Activated T-cell treated with anti-CD3 and anti-CD28 coated beads, Interleukin-2, amount 50 U/mL, for 48 hours (primary cell): ENCODE measurements at places on chromosomes 16 and 17.
A peak's percentile ranks its signal among the peaks of the same experiment; 100 is the strongest.

DNA sequence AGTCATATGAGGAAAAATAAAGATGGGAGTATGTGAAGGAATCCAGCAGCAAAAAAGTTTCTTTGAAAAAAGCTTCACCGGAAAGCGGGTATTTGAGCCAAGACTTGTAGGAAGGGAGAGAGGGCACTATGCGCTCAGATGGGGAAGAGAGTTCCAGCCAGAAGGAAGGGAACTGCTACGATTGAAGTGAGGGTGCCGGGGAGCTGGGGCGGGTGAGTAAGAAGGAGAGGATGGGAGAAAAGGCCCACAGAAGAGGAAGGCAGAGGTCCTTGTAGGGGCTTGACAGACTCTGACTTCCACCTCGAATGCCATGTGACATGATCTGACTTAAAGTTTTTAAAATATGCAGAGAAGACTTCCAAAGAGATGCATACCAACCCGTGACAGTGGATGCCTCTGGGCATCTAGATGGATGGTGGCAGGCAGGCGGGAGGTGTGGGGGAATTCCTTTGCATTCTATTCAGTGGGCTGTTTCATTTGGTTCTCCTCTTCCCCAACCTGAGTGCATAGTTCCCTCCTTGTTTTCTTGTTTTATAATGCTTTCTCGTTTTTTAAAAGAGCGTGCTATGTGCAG lies 44.9 kb downstream of the CDRT4 start:
- no peak for DNase-seq

- DNase-seq = no peak
Observed at GRCh38 chr17:73533127-73533526, 111.1 kb downstream of the SDK2 start.

DNA sequence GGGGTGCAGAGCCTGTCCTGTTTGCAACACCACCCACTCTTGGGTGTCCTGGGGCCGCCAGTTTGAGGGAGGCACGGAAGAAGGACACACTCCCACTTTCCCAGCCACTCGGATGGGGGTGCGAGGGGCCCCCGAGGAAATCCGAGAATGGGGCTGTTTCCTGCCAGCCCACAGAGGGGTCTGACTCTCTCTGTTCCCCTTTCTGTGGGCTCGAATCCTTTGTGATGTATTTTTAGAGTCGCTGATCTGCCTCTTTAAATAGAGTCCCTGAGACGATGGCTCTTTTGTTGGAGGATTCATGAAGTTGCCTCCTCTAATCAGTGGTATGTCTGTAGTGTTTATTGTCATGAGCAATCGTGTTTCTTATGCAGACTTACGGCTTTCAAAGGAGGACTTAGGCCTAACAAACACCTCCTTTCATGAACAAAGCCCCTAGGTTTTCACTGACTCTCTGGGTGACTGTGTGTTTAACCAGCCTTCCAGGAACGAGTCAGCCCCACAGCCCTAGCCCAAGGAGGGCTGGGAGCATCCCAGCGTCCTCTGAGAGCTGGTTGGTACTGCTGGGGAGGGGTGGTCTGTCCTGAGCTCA lies 29.1 kb downstream of the CIBAR2 start:
- no peak for DNase-seq

DNA sequence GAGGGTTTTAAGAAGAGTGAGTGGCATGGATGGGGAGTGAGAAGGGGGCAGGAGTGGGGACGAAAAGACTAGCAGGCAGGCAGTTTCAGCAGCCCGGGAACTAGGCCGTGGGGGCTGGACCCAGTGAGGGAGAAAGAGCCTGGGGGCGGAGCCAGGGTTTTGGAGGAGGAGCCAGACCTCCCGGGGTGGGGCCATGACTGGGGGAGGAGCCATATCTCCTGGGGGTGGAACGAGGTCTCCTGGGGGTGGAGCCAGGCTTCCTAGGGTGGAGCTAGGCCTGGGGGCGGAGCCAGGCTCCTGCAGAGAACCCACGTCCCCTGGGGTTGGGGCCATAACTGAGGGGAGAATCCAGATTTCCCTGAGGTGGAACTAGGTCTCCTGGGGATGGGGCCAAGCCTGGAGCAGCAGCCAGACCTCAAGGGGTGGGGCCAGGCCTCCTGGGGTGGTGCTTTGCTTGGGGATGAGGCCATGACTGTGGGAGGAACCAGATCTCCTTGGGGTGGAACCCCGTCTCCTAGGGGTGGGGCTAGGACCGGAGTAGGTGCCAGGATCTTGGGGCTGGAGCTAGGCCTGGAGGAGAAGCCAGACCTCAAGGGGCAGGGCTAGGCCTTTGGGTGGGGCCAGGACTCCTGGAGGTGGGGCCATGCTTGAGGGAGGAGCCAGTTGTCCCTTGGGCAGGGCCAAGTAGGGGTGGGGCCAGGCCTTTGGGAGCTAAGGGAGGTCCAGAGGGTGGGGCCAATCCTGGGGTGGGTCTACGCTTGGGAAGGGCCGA lies 41.7 kb upstream of the JPH3 start:
- peak; percentile 58 for DNase-seq

- no peak for DNase-seq
Observed at GRCh38 chr16:2787406-2787805, at the start of gene PRSS33. Gene PRSS33 (minus strand): TSS chr16:2787560. CDS start chr16:2786547, 1,013 bp downstream.

DNA sequence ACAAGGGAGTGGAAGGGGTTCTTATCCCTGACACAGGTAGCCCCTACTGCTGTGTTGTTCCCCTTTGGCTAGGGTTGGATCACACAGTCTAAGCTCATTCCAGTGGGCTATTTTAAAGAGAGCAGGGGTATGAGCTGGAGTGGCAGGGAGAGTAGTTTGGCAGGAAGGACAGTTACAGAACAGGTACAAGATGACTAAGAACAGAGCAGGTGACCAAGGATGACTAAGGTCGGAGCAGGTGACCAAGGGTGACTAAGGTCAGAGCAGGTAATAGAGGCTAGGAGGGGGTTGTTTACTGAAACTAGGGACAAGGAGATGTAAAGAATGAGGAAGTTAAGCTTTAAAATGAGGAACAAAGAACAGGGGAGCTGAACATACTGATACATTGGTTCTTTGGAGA lies 58.8 kb downstream of the UTP18 start:
- no peak for DNase-seq

GRCh38 chr16:89482150-89482816 lies 8.1 kb downstream of the ANKRD11 start:
- no peak for DNase-seq

DNA sequence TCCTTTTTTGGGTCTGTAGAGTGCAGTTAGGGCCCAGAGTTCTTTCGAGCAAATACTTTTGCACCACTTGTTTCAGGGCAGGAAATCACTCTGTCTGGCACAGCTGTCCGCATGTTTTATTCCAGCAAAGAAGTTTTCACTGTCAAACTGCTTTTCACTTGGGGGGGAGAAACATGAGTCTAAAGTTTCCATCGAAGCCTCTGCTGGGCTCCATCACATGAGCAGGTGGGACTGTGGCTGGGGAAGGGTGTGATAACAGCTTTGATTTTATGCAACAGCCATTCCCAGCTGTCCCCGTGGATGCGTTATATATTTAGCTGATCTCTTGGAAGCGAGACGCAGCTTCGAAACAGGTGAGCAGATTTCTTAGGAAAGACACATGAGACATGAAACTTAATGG lies 288.6 kb downstream of the SNX29 start:
- DNase-seq = no peak

GRCh38 chr16:12538667-12539091 lies 265.0 kb downstream of the CPPED1 start:
- peak; percentile 39 for DNase-seq

- DNase-seq = peak; percentile 53
Observed at GRCh38 chr17:42553866-42554249, 1.1 kb downstream of the HSD17B1 start.

DNA sequence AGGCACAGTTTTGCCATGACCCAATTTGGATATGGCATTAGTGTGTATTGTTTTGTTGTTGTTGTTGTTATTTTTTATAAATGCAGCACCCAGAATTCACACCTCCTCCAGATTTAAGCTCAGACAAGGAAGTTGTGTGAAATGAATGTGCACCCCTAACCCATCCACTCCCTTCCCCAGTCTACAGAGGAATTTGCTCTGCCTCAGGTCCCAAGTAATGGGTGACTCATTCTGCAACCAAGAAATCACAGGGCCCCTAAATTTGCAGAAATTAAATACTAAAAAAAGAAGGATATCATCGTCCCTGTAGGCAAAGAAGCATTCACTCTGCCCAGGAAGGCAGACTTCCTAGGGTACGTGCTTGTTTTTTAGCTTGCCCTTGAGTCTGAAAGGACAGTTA lies 62.3 kb downstream of the CLEC16A start:
- DNase-seq = no peak

DNA sequence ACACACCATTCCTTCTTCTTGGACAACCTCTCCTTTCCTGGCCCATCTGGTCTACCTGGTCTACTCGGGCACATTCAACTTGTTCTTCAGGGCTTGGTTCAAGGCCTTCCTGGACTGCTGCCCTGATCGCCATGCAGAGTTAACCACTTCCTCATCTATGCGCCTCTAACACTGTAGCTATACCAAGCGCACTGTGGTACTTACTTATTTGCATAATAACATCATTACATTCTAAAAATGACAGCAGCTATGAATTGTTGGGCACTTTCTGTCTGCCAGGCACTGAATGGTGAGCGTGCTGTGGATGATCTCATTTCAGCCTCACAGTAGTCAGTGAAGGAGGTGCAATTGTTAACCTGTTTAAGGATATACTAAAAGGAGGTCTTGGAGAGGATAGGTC lies 66.9 kb upstream of the SDK2 start:
- DNase-seq = no peak

DNA sequence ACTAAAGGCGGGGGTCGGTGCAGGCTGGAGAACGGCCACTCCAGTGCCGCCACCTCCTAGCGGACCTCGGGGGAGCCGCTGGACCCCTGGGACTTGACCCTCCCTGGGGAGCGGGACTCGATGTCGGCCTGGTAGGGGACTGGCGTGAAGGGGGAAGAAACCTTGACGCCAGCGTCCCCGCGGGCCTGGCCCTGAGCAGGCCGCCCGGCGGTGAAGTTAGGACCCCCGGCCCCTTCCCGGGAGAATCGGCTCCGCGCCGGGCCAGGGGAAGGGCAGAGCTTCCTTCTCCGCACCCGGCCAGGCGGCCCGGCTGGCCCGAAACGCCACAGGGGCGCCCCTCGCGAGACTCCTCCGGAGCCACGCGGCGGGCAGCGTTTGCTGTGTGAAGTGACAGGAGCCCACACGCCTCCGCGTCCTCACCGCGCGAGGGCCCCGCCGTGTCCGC lies 389 bp downstream of the DUS1L start:
- DNase-seq = no peak

DNA sequence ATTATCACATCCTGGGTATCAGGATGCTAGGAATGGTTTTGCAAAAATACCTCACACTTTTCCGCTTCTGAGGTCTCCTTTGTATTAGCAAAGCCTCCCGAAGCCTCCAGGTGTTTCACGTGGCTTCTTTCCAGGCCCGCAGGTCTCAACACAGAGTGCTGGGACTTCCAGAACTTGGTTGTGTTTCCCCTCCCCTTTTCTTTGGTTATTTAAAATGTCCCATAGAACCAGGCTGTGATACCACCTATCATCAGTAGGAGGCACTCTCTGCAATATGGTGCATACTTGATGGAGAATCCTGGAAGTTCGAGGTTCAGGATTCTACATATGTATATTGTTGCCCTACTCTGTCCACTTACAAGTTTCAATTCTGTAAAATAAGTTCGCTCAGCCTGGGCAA lies 28.8 kb downstream of the ATP2C2 start:
- DNase-seq = no peak

DNA sequence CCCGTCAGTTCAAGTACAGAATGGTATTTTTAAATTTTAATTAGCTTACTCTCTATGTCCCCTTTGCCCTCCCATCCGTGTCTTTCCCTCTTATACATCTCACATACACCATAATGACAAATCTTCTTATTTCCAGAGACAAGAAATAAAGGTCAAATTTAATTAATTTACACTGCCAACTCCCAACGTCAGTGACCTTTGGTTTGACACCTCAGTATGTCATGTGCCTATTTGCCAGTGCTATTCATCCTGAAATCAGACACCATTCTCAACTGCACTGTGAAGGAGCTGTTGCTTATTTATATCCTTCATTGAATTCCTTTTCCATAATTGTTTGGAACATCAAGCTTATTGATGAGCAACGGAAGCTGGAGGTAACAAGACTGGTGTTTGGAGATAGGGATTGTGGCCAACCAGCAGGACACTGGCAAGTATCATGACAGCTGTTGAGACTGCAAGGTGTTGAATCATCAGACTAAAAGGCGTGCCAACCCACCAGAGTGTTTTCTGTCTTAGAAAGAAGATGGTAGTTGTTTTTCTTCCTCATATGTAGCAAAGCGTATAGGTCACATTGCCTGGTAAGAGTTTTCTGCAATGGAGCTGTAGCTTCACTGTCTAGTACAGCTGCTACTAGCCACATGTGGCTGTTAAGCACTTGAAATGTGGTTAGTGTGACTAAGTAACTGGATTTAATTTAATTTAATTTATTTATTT lies 12.5 kb downstream of the CALCOCO2 start:
- no peak for DNase-seq

DNA sequence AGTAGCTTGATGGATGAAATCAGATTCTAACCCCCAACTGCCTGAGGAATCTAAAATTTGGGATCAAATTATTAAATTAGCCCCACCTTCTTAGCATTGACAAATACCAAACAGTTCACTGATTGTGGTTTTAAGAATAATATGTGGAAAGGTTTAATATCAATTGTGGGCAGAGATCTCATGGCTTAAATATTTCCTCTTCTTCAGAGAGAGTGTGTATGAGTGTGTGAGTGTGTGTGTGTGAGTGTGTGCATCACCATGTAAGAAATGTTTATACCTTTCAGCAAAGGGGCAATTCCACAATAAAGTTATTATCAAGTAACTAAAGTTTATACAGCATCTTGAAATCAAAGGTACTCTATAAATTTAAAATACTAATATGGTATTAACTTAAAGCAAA lies 3.2 kb downstream of the SMURF2 start:
- DNase-seq = no peak

- DNase-seq = no peak
Observed at GRCh38 chr17:36889770-36890349, 47.4 kb upstream of the LHX1 start.

- peak; percentile 39 for DNase-seq
Observed at GRCh38 chr17:40122136-40122998, 596 bp downstream of the MSL1 start.

- no peak for DNase-seq
Observed at GRCh38 chr17:52297230-52298010, 138.9 kb upstream of the CA10 start.

GRCh38 chr16:81469710-81470535 lies 25.3 kb downstream of the CMIP start:
- DNase-seq = peak; percentile 32

- DNase-seq = no peak
Observed at GRCh38 chr17:27315796-27316465, 22.0 kb downstream of the WSB1 start.

GRCh38 chr17:7561028-7561575 lies 617 bp upstream of the SENP3 start:
- peak; percentile 92 for DNase-seq

DNA sequence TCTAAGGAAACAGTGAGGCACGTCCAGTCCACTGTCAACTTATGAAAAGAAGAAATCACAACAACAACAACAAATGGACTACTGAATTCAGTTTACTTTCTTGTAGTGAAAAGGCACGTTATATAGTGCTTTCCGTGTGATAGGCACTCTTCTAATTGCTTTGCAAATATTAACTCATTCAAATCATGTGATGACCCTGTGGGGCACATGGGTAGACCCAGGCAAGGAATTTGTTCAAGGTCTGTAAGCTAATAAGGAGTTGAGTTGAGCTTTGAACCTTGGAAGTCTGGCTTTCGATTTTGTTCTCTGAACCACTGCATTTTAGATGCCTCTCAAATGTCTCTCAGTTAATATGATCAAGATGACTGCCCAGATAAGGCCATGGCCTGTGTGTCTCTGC lies 295.1 kb upstream of the RBFOX1 start:
- DNase-seq = no peak

GRCh38 chr17:77798031-77798430 lies 160.5 kb upstream of the TNRC6C start:
- DNase-seq = no peak
